Stimulated activated CD4-positive, alpha-beta T cell treated with anti-CD3 and anti-CD28 coated beads, Interleukin-1b, Interleukin-23, amount 100 ng/mL, for 1 hour (primary cell): ENCODE measurements at places on chromosomes 1 and 21.

- no peak for DNase-seq
Observed at GRCh38 chr1:179968994-179969919, 14.6 kb downstream of the CEP350 start.

DNA sequence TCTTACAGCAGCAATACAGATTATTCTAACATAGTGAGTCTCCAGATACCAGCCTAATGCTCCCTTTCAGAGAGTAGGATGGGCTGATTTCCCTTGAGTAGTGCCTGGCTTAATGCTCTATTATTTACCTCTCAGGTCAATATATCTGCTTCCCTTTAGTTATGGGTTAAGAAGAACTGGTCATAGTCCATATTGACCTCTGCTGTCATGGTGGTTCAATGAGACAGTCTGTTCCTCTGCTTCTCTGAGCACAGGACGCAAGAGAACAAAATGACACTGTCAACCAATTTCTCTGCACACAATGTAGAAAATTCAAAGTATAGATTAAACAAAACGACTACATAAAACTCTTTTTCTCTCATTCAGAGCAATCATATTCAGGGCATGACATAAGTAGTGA, 2.9 kb downstream of the MRAP start:
- no peak for DNase-seq

DNA sequence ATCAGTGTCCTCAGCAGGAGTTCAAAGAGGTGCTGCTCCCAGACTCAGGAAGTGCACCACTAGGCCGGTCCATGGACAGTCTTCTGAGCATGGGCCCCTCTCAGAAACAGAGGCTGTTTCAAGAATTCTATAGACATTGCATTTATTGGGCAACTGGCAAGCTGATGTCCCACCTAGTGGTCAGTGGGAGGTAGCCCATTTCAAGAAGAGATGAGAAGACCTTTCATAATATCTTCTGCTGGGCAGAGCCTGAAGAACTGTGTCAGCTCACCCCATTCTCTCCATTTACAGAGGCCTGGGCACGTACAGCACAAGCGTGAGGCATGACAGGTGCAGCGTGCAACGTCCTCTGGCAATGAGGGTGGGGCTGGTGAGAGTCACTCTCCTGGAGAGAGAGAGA, 216.0 kb downstream of the DYRK1A start:
- no peak for DNase-seq

- no peak for DNase-seq
Observed at GRCh38 chr1:116326486-116326885, 46.6 kb upstream of the ATP1A1 start.

DNA sequence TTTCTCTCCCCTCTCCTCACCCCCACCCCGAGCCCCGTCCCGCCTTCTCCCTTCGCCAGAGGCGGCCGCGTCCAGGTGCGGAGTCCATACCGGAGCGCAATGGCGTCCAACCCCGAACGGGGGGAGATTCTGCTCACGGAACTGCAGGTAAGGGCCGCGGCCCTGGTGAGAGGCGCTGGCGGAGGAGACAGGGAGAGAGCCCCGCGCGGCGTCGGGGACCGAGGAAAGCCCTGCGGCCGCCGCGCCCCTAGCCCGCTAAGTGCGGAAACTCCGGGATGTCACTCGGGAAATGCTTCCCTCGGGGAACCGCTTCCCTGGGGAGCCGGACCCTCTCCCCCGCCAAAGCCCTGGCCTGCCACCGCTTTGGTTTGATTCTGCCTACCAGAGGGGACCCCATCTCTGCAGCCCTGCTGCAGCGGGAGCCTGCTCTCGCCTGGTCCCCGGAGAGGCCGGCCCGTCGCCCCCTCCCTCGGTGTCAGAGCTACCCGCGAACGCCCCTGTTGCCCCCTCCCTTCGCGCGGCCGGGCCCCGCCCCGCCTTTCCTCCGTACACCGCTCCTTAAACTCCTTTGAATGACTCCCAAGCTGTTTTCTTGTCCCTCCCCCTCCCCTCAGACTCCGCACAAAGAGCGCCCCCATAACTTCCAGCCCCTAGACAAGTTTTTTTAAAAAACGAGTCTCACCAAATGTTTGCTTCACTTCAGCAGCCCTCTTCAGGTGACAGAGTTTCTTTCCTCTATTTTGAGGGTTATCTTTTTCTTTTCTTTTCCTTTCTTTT, 597 bp downstream of the PKN2 start:
- DNase-seq, result peak; percentile 33

DNA sequence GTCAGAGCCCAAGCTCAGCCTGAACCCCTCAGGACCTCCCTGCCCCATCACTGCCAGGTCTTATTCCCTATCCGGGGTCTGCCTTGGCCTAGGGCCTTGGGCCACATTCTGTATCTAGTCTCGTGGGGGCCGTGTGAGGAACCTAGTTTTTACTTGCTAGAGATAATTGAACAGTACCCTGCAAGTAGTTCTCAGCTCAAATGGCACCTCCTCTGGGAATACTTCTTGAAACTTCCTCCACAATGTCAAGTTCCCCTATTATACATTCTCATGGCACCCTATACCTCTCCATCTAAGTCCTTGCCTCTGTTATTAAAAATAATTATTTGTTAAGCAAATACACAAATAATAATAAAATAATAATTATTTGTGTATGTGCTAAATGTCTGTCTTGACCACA, 32.9 kb upstream of the CSF1 start:
- DNase-seq, result no peak

DNA sequence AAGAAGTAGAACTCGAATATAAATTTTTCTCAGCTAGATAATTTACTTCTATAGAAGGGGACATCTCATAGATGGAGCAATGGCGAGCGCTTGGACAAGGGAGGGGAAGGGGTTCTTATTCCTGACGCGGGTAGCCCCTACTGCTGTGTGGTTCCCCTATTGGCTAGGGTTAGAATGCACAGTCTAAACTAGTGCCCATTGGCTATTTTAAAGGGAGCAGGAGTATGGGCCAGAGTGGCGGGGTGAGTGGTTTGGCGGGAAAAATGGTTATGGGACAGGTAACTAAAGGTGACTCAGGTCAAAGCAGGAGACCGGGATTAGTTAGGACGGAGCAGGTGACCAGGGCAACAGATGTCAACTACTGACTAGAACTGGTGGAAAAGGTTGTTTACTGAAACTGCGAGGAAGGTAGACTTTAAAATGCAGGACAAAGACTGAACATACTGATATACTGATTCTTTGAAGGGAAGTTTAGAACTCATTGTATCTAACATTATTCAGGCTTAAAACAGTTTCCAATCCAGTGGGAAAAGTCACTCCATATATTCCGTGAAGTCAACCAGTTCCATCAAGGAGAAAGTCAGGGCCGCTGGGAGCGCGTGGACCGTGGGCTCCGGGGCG, 940 bp upstream of the ATAD3A start:
- DNase-seq, result no peak

DNA sequence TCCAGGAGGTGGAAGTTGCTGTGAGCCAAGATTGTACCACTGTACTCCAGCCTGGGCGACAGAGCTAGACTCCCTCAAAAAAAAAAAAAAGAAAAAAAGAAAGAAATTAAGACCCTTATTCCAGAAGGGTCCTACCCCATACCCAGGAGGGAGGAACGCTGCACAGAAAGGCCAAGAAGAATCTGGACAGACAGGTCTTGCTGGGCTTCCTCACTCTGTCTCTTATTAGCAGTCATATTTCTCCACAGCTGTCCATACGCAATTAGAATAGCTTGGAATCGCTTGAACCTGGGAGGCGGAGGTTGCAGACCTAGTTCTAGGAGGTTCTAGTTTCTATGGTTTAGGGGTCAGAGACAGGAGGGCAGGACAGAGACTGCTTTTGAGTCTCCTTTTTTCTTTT, 3.2 kb upstream of the PAQR7 start:
- no peak for DNase-seq

GRCh38 chr1:46510341-46510997, 20.8 kb downstream of the DMBX1 start:
- no peak for DNase-seq

DNA sequence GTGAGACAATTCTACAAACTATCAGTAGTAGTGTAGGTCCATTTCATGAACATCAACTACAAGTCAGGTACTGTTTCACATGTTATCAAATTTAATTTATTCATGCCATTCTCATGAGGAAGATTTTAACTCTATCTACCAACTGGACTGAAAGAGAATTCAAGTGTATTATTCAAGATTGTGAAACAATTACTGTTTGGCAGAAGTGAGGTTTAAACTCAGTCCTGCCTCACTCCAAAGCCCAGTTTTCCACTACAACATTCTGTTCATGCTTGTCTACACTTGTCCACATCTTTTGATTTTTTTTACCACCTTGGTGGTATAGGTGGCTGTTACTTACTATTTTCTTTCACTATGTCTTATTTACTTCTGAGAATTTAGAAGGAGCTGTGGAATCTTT, 272.9 kb downstream of the TGFB2 start:
- no peak for DNase-seq

GRCh38 chr1:110672753-110673108, 2.0 kb downstream of the KCNA3 start:
- no peak for DNase-seq

DNA sequence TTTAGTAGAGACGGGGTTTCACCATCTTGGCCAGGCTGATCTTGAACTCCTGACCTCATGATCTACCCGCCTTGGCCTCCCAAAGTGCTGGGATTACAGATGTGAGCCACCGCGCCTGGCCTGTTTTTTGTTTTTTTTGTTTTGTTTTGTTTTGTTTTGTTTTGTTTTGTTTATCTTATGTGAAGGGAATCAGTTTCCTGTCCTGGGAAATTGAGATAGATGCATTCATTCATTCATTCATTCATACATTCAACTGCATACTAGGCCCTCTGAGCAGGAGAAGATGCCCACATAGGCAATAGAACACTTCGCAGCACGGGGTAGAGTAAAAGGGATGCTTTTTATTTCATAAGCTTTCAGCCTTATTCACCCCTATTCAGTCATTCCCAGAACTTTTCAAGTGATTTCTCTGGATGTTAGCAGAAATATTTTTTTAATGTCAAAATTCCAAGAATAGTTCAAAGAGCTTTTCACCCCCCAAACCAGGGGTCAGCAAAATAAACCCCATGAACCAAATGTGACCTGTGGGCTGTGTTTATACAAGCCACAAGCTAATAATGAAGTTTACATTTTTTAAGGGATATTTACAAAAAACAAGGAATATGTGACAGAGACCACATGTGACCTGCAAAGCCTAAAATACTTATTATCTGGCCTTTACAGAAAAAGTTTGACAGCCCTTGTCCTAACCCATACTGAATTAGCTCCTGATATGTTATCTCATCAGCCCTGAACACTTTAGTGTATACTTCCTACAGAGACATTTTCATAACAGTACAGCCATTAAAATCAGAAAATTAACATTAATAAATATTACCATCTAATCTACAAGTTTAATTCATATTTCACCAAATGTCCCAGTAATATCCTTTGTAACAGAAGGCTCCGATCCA, 127.1 kb downstream of the MAST2 start:
- DNase-seq, result no peak

- DNase-seq, result no peak
Observed at GRCh38 chr1:3817821-3818597, 21.7 kb upstream of the LRRC47 start.

DNA sequence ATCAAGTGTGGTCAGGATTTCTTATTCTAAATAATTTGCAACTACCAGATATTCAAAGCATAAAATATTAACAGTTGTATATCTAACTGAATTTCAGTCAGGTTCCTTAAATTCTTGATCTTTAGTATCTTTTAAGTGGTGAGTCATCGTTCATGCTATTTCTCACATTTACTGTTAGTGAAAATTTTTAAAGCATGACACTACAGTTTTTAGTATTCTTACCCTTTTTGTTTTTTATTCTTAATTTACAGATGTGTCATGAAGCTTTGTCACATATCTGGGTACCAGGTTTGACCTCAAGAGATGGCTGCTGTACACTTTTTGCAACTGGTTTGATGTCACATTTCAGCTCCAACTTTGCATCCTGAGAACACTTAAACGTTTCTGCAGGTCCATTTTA, 12.7 kb downstream of the AKIRIN1 start:
- no peak for DNase-seq

- no peak for DNase-seq
Observed at GRCh38 chr1:231553320-231553719, 24.9 kb downstream of the TSNAX start.

DNA sequence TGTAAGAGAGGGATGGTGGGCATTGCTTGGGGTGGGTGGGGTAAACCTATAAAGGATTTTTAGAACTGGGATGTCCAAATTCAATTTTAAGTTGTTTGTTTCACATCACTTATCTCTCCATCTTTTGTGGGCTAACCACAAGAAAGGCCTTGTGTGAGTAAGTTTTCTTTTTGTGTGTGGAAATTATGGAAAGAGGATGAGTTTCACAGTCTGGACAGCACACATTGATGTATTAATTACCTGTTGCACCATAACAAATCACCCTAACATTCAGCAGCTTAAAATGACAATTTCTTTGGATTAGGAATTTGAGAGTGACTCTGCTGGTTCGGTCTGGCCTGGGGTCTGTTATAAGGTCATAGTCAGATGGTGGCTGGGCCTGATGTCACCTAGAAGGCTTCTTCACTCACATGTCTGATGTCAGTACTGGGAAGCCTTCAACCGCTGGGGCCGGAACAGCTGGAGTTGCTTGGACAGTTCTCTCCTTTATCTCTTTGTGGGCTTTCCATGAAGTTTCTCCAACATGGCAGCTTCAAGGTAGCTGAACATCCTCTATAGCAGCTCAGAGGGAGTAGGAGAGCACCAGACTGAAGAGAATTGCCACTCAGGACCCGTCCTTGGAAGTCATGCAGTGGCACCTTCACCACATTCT, 2.0 kb upstream of the COL9A2 start:
- no peak for DNase-seq

DNA sequence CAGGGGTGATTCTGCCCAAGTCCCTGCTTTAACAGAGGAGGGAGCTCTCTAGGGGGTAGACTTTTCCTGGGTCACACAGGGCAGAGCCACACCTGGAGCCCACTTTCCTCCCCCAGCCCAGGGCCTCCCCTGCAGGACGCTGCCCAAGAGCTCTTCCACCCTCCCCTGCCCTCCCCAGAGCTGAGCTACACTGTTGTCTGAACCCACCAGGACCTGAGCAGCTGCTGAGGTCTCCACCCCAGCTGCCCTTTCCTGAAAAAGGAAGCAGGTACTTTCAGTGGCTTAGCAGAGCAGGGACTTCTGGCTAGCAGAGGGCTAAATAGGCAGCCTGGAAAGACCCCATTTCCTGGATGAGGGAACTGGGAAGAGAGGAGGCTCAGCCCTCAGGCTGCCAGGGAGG, 169.3 kb upstream of the ETV3 start:
- no peak for DNase-seq
